ENCODE measurements at places on chromosomes 5 and 9. TPM values are rescaled to one million over a fixed set of nuclear protein-coding genes. Genes with fewer than 3 reads are reported as not detected.

Gene C9orf153
- total RNA-seq: 0.80 TPM

Gene PDE6A
- 0.15 TPM for total RNA-seq

Gene SLU7
- total RNA-seq: 77.0 TPM

Gene PAX5
- 0.59 TPM for total RNA-seq

Gene CHSY3
- 2.5 TPM for total RNA-seq

Gene COL27A1
- total RNA-seq: 6.7 TPM

Gene OTP
- 0.15 TPM for total RNA-seq

Gene PCDHB12
- 5.2 TPM for total RNA-seq

Gene STK32A
- total RNA-seq: 3.5 TPM

Gene PCDHGB7
- total RNA-seq: 21.3 TPM

Gene VLDLR
- 6.7 TPM for total RNA-seq

Gene POLR3G
- total RNA-seq: 2.4 TPM

GRCh38 chr9:14749741-14750211 is 27.2 kb upstream of the CER1 start:
- H3K27me3 ChIP-seq: no peaks in the 10 kb centered on the region
- no peaks in the 10 kb centered on the region for H3K4me1 ChIP-seq
- no peak overlapping the region for H3K4me3 ChIP-seq
- no peak overlapping the region for H3K27ac ChIP-seq

- no peaks in the 10 kb centered on the region for H3K36me3 ChIP-seq
- no peak for DNase-seq
- H3K27ac ChIP-seq: no peak overlapping the region
- no peaks in the 10 kb centered on the region for H3K4me1 ChIP-seq
- H3K27me3 ChIP-seq: no peaks in the 10 kb centered on the region
These were observed 136.5 kb upstream of the LARP1 start for GRCh38 chr5:154618696-154619095.

- no peak for DNase-seq
- H3K4me1 ChIP-seq: no peaks in the 10 kb centered on the region
- no peak overlapping the region for H3K4me3 ChIP-seq
- no peak overlapping the region for H3K27ac ChIP-seq
These were observed 58.3 kb upstream of the ALDH1B1 start for GRCh38 chr9:38334234-38334633.

GRCh38 chr9:83204047-83204446 is 141.1 kb upstream of the RASEF start:
- H3K27me3 ChIP-seq: no peaks in the 10 kb centered on the region
- no peak for DNase-seq
- no peak overlapping the region for H3K4me3 ChIP-seq
- H3K36me3 ChIP-seq: no peaks in the 10 kb centered on the region

GRCh38 chr9:93520523-93520922 is 55.9 kb upstream of the PHF2 start:
- no peak overlapping the region for H3K4me3 ChIP-seq
- H3K27me3 ChIP-seq: no peaks in the 10 kb centered on the region
- no peaks in the 10 kb centered on the region for H3K36me3 ChIP-seq
- H3K27ac ChIP-seq: no peak overlapping the region
- DNase-seq: no peak
- no peaks in the 10 kb centered on the region for H3K4me1 ChIP-seq

DNA sequence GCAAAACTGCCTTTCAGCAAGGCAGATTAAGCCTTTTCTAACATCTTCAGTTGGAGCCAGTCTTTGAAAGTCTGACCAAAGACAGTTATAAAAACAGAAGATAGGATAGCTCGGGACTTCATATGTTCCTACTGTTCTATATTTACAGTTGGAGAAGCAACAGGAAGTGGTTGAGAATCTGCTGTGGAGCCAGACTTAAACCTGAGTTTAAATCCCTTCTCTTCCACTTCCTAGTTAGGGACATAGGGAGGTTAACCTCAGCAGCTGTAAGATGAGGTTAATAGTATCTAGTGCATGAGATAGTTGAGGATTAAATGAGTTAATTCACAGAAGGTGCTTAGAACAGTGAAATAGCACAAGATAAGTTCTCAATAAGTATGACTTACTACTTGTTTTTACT is 84.5 kb upstream of the FREM1 start:
- H3K36me3 ChIP-seq: no peaks in the 10 kb centered on the region
- H3K27ac ChIP-seq: no peak overlapping the region
- H3K4me1 ChIP-seq: no peaks in the 10 kb centered on the region

GRCh38 chr9:35431467-35431866 is 58.4 kb upstream of the RUSC2 start:
- no peak overlapping the region for H3K4me3 ChIP-seq

- no peaks in the 10 kb centered on the region for H3K4me1 ChIP-seq
- DNase-seq: no peak
- H3K27me3 ChIP-seq: no peaks in the 10 kb centered on the region
- H3K36me3 ChIP-seq: no peaks in the 10 kb centered on the region
- no peak overlapping the region for H3K27ac ChIP-seq
These were observed 17.0 kb upstream of the WWC1 start for GRCh38 chr5:168274406-168274805.

- peak overlapping the region; percentile 88 for H3K27ac ChIP-seq
- peak overlapping the region; percentile 80 for H3K4me3 ChIP-seq
- H3K27me3 ChIP-seq: no peaks in the 10 kb centered on the region
- H3K4me1 ChIP-seq: no peaks in the 10 kb centered on the region
These were observed 411 bp upstream of the NDUFS4 start for GRCh38 chr5:53560028-53560427.

DNA sequence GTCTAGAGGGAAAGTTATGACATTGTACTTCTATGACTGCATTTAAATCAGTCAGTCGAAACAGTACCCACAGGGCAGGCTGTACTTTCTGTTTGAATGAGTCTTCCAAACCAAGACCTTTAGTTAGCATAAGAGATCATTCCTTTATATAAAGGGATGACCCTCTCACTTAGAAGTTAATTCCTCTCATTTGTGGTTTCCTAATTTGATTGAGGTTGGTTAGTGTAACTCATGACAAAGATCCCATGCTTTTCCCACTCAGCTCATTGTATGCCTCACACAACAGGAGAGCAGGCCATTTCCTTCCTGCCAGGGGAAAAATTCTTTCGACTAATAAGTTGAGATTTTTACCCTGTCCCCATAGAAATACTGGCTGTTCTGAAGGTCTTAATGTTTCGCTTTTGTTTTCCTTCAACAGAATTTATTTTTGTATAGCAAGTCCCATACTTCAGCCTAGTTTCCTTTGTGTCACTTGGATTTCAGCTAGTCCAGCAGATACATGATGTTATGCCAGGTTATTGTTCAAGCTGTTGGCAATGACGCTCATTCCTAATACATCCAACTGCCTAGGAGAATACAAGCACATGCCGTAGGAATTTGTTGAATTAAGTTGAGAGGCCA is 500.7 kb downstream of the SPATA31D1 start:
- peak overlapping the region; percentile 62 for H3K27ac ChIP-seq
- no peaks in the 10 kb centered on the region for H3K36me3 ChIP-seq
- no peaks in the 10 kb centered on the region for H3K27me3 ChIP-seq
- no peak overlapping the region for H3K4me3 ChIP-seq

DNA sequence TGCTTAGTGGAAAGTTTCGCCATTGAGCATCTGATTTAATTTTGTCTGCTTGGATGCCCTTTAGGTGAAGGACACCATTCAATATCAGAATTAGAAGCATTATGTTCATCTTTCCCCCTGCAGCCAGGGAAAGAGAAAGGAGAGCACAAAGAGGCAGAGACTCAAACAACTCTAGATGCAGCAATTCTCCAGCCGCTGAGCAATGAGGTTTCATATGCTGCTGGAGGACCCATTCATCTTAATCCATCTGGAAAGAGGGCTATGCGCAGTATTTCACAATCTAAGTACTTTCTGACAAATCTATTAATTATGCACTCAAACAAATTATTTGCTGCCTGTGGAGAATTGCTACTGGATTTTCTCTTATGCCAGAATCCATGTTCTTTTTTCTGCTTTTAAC is 527.0 kb upstream of the TUSC1 start:
- H3K4me1 ChIP-seq: no peaks in the 10 kb centered on the region
- no peak for DNase-seq
- H3K36me3 ChIP-seq: no peaks in the 10 kb centered on the region
- H3K27me3 ChIP-seq: no peaks in the 10 kb centered on the region
- no peak overlapping the region for H3K27ac ChIP-seq

GRCh38 chr5:56565644-56566043 is 249.7 kb upstream of the MAP3K1 start:
- no peak overlapping the region for H3K4me3 ChIP-seq
- H3K27ac ChIP-seq: no peak overlapping the region
- H3K36me3 ChIP-seq: no peaks in the 10 kb centered on the region

DNA sequence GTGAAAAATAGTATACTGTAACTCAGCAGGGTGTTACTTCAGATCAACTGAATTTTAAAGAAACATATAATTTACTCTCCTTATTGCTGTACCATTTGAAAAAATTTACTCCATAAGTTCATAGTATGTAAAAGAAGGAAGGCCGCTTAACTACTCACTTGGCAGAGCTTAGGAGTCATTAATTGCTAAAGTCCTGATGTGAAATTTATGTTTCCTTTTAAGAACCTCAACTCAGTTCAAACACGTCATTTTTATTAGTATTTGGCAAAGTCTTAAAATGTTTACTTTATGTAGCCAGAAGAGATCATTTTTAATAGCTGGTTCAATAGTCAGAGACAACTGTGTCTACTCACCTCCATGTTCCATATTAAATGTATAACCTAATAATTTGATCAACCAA is 268.6 kb downstream of the CDH10 start:
- no peak overlapping the region for H3K4me3 ChIP-seq
- no peaks in the 10 kb centered on the region for H3K27me3 ChIP-seq
- H3K4me1 ChIP-seq: no peaks in the 10 kb centered on the region
- DNase-seq: no peak
- no peak overlapping the region for H3K27ac ChIP-seq
- no peaks in the 10 kb centered on the region for H3K36me3 ChIP-seq

DNA sequence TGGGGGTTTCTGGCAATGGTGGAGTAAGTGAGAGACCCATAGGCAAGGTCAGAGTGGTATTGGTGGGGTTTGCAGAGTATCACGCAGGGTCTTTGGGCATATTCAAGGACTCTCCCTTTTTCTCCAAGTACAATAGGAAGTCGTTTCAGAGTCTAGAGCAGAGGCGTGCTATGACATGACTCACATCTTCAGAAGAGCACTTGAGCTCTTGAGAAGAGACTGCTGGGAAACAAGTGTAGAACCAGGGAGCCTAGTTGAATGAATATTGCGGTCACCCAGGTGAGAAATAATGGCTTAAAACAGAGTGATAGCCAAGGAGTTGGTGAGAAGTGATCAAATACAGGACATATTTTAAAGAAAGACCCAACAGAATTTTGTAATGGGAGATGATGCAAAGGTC is 813.4 kb downstream of the TLE1 start:
- DNase-seq: no peak
- H3K4me3 ChIP-seq: no peak overlapping the region
- H3K27me3 ChIP-seq: no peaks in the 10 kb centered on the region
- no peaks in the 10 kb centered on the region for H3K4me1 ChIP-seq
- no peaks in the 10 kb centered on the region for H3K36me3 ChIP-seq

GRCh38 chr5:22887566-22887965 is 34.4 kb upstream of the CDH12 start:
- H3K27me3 ChIP-seq: no peaks in the 10 kb centered on the region
- no peaks in the 10 kb centered on the region for H3K4me1 ChIP-seq
- H3K27ac ChIP-seq: no peak overlapping the region
- H3K4me3 ChIP-seq: no peak overlapping the region
- DNase-seq: no peak

- DNase-seq: no peak
- no peak overlapping the region for H3K4me3 ChIP-seq
- H3K27me3 ChIP-seq: no peaks in the 10 kb centered on the region
- no peaks in the 10 kb centered on the region for H3K36me3 ChIP-seq
- peak overlapping the region; percentile 53 for H3K27ac ChIP-seq
These were observed 35.9 kb upstream of the FBP1 start for GRCh38 chr9:94675008-94675881.

DNA sequence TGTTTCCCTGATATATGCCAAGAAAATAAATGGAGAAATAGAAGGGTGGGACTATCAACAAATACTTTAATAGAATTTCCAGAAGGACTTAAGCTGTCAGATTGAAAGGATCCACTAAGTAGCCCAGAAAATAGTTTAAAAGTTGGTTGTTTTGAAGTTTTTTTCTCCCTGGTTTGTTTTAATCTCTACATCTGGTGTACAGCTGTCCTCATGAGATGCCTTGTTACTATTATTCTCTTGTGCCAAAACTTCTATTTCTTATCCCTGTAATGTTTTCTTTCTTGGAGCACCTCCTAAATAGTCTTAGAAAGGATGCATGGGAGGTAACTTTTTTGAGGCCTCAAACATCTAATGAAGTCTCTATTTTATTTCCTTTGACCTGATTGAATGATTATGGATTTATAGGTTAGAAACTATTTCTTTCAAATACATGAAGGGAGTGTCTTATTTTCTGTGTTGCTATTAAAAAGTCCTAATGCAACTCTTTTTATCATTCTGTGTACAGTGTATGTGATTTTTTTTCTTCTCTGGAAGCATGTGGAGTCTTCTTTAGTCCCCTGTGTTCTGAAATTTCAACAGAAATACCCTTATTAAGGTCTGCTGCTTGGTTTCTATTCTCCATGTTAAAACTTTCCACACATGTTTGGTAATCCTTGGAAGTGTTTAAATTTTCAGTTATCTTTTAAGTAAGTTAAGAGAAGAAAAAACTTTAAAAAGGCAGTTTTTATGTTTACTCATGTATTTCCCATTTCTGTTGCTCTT is 140.0 kb upstream of the CDKN2B start:
- H3K27me3 ChIP-seq: no peaks in the 10 kb centered on the region
- H3K27ac ChIP-seq: no peak overlapping the region
- H3K36me3 ChIP-seq: no peaks in the 10 kb centered on the region
- H3K4me3 ChIP-seq: no peak overlapping the region
- H3K4me1 ChIP-seq: no peaks in the 10 kb centered on the region

DNA sequence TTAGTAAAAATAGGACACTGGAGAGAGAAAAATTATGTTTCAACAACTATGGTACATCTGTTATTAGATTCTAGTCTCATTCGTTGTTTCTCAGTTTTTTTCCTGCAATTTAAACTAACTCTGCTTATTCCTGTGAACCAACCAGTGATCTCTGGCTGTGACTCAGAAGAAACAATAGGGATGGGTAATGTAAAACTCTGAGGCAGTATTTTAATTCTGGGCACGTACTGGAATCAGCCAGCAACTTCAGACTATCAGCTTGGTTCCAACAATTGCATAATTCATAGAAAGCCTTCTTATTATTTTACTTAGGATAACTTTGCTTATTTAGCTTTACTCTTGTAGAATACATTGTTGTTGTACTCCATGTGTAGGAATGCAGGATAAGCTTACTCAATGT is 28.8 kb downstream of the MLLT3 start:
- H3K4me1 ChIP-seq: no peaks in the 10 kb centered on the region
- no peak for DNase-seq
- H3K27me3 ChIP-seq: no peaks in the 10 kb centered on the region
- no peak overlapping the region for H3K27ac ChIP-seq

- H3K27me3 ChIP-seq: no peaks in the 10 kb centered on the region
- no peaks in the 10 kb centered on the region for H3K36me3 ChIP-seq
- H3K4me1 ChIP-seq: no peaks in the 10 kb centered on the region
- no peak overlapping the region for H3K4me3 ChIP-seq
These were observed 20.6 kb downstream of the NSD1 start for GRCh38 chr5:177154003-177154643.

GRCh38 chr9:114285166-114285867 is 37.6 kb upstream of the ORM1 start:
- peak overlapping the region; percentile 43 for H3K27ac ChIP-seq
- no peaks in the 10 kb centered on the region for H3K4me1 ChIP-seq
- no peaks in the 10 kb centered on the region for H3K36me3 ChIP-seq
- H3K27me3 ChIP-seq: no peaks in the 10 kb centered on the region
- H3K4me3 ChIP-seq: no peak overlapping the region

- no peaks in the 10 kb centered on the region for H3K27me3 ChIP-seq
- no peak overlapping the region for H3K4me3 ChIP-seq
- H3K4me1 ChIP-seq: no peaks in the 10 kb centered on the region
- no peak overlapping the region for H3K27ac ChIP-seq
- DNase-seq: no peak
These were observed 26.8 kb upstream of the PPP2CA start for GRCh38 chr5:134252671-134253070.
